ENCODE measurements at places on chromosomes 3 and 15.

DNA sequence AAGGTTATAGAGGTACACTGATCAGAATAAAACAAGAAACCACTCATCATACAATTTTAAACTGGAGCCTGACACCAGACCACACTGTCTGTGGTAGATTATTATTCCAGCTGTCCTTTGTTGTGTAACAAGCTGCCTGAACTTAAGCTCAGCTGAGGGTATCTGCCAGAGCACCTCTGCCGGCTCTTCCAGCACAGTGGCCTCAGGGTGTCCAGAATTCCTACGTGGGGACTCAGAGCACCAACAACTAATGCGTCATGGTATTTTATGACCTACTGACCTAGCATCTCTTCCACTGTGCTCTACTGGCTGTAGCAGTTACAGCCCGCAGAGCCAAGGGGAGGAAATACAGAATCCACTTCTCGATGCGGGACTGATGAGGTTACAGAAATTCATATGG, 15.6 kb upstream of the RAF1 start:
- DNase-seq, result peak; percentile 99

GRCh38 chr15:56817321-56818080, 84.2 kb upstream of the ZNF280D start:
- peak; percentile 69 for DNase-seq

GRCh38 chr15:75684648-75685047, 28.0 kb downstream of the CSPG4 start:
- DNase-seq, result no peak

DNA sequence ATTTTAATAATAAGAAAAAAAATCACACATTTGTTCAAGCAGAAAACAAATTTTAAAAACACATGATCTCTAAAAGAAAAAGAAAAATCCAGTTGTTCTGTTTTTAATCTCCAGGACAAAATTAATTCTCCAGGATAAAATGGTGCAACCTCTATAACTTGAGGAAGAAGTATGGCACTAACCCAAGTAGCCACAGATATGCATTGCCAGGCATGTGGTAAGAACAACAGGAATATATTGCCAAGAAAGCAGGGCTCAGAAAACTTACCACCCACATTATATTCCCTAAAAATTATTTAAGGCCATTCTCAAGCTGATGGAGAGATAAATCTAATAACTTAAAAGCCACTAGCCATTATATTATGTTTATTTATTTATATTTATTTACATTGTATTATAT, 295.7 kb upstream of the TMCO5A start:
- DNase-seq, result no peak

DNA sequence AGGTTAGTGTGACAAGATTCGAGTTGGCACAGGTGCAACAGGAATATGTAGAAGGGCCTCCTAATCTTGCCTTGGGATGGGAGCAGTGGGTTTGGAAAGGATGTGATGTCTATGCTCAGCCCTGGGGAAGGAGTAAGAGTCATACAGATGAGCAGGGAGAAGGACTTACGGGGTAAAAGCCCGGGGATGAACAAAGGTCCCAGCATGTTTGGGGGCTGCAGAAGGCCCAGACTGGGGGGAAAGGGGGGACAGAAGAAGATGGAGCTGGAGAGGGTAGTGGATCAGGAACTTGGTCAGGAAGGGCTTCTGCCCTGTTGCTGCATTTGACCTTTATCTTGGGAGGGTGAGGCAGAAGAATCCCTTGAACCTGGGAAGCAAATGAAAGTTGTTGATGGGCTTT, 240.1 kb upstream of the ST8SIA2 start:
- no peak for DNase-seq

DNA sequence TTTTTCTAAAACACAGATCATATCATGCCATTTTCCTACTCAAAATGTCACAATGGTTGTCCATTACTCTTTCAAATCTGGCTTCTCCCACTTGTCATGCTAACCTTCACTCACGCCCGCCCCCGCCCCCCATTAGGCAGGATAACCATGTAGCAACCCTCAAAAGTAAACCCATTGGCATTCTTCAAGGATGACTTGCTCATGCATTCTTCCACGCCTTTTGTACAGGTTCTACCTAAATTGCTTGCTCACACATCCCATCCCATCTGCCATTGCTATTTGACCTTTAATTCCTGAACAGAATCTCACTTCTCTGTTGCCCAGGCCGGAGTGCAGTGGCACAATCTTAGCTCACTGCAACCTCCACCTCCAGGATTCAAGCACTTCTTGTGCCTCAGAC, 389.3 kb downstream of the MCTP2 start:
- no peak for DNase-seq
